Caudate nucleus (tissue), 63 donors: ENCODE measurements at places on chromosomes 5 and 9.

- DNase-seq = no peak
Measured at GRCh38 chr5:62778316-62779009, 199.8 kb downstream of the LRRC70 start.

DNA sequence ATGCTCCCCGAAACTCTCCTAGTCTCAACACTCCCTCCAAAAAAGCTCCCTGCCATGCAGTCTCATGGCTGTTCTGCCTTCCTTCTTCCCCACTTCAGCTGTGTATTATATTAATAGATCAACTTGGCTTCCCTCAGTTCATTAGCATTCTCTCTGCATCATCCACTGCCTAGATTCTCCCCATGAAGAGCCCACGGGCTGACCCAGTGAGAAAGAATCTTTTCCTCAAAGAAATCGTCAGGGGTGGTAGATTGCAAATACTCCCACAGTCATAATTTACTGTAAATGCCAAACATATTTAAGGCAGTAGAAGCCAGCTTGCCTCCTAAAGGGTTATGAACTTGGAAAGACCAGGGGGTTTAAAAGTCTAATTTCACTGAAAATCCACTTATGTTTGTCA is 33.5 kb downstream of the GNA14 start:
- DNase-seq = no peak

- no peak for DNase-seq
Measured at GRCh38 chr9:135718616-135719015, 16.6 kb downstream of the KCNT1 start.

- DNase-seq = no peak
Measured at GRCh38 chr5:143924311-143924978, 112.5 kb downstream of the HMHB1 start.

DNA sequence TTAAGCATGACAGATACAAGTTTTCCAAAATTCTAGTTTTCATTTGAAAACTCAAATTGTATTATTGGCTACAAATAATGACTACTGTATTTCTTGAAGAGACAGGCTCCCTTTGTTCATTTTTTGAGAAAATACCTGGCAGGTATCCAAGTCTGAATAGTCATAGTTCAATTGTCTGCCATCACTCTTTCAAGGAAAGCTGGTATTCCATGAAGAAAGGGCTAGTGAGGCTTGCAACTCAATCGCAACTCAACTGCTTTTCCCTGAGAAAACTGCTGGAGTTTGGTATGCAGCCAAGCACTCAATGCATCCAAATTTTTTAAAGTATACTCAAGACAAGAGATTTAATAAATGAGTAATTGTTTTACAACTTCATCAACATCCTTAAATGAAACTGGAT is 61.4 kb upstream of the TRIO start:
- DNase-seq = no peak

GRCh38 chr5:169610606-169611005 is 26.5 kb upstream of the DOCK2 start:
- DNase-seq = no peak

DNA sequence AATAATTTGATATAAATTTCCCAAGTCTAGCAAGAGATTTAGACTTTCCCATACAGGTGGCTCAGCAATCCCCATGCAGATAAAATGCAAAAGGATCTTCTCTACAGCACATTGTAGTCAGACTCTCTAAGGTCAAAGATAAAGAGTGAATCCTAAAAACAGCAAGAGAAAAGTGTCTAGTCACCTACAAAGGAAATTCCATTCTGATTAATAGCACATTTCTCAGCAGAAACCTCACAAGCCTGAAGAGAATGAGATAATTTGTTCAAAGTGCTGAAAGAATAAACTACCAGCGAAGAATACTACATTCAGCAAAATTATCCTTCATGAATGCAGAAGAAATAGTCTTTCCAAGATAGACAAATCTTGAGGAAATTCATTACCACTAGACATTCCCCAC is 493.3 kb downstream of the PRELID2 start:
- DNase-seq = no peak

GRCh38 chr5:122304471-122305215 is 7.4 kb upstream of the SNCAIP start:
- DNase-seq = no peak

GRCh38 chr9:14030375-14031059 is 283.4 kb downstream of the NFIB start:
- DNase-seq = no peak

DNA sequence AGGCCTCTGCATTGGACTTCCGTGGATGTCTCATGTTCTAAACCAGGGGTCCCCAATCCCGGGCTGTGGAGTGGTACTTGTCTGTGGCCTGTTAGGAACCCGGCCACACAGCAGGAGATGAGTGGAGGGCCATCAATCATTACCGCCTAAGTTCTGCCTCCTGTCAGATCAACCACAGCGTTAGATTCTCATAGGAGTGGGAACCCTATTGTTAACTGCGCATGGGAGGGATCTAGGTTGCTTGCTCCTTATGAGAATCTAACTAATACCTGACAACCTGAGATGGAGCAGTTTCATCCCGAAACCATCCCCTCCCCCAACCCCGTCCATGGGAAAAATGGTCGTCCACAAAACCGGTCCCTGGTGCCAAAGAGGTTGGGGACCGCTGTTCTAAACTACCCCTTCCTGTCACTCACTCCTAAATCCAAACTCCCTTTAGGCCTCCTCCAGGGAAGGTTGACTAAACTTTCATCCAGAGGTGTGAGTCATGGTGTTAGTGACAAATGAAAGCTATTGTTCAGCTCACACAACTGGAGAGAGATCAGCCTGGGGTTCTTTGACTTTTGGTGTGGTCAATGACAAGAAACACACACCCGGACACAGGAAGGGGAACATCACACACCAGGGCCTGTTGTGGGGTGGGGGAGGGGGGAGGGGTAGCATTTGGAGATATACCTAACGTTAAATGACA is 9.5 kb downstream of the KCNV2 start:
- DNase-seq = no peak

GRCh38 chr9:20361229-20361628 is 261.1 kb downstream of the MLLT3 start:
- no peak for DNase-seq

DNA sequence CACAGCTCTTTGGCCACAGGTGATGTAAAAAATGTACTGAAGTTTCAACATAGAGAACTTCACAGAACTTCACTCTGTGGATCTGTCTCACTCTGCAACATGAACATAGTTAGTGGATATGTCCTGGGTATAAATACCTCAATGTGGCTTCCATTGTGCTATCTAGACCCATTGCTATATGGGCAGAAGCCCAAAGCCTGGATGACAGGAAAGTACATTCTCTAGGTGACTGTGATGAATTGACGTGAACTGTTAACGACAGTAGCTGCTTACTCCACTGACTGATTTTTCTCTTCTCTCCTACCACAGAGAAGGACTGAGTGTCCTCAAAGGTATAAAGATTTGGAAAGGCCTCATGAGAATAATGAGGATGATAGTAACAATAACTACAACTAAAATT is 270.1 kb upstream of the FTMT start:
- no peak for DNase-seq

GRCh38 chr5:55481293-55481855 is 53.4 kb downstream of the PLPP1 start:
- no peak for DNase-seq

GRCh38 chr5:156261275-156261939 is 65.6 kb upstream of the SGCD start:
- DNase-seq = no peak

GRCh38 chr5:53908757-53909156 is 348.3 kb downstream of the NDUFS4 start:
- no peak for DNase-seq

- no peak for DNase-seq
Measured at GRCh38 chr9:34256987-34257585, 72.0 kb downstream of the KIF24 start.

- DNase-seq = no peak
Measured at GRCh38 chr5:144013816-144014215, 156.6 kb downstream of the YIPF5 start.

DNA sequence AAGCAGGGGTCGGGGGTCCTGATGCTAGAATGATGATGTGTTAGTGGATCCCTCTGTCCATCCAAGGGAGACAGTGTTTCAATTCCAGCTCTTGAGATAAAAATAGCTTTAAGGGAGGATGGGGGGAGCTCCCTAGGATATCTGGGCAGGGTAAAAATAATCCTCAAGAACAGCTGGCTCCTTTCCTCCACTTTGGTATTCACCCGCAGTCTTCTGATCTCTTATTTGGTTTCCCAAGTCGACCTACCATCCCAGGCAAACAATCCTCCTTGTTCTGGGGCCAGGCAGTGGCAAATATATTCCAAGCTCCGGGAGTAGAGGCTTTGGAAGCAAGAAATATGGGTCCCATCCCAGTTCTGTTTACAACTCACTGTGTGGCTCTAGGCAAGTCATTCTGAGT is 14.5 kb upstream of the COL27A1 start:
- DNase-seq = no peak

GRCh38 chr9:13607481-13608441 is 328.3 kb upstream of the MPDZ start:
- DNase-seq = no peak

DNA sequence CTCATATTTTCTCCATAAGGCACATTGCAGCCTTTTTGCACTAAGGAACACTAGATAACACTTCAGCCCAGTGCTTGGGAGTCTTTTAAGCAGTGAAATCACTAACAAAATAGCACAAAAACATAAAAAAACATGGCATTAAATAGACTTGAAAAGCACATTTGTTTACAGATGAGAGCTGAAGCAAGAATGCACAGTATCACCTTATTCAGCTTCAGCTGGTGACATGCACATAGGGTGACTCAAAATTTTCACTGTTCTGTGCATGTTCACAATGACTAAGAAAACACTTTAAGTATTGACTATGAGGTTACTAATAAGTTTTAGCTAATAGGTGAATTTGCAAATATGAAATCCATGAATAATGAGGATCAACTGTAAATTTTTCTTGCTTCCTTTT is 293.9 kb upstream of the TARS1 start:
- no peak for DNase-seq

GRCh38 chr5:179322071-179323025 is 22.9 kb downstream of the ADAMTS2 start:
- no peak for DNase-seq

GRCh38 chr5:155394727-155395126 is 381.2 kb downstream of the KIF4B start:
- no peak for DNase-seq

DNA sequence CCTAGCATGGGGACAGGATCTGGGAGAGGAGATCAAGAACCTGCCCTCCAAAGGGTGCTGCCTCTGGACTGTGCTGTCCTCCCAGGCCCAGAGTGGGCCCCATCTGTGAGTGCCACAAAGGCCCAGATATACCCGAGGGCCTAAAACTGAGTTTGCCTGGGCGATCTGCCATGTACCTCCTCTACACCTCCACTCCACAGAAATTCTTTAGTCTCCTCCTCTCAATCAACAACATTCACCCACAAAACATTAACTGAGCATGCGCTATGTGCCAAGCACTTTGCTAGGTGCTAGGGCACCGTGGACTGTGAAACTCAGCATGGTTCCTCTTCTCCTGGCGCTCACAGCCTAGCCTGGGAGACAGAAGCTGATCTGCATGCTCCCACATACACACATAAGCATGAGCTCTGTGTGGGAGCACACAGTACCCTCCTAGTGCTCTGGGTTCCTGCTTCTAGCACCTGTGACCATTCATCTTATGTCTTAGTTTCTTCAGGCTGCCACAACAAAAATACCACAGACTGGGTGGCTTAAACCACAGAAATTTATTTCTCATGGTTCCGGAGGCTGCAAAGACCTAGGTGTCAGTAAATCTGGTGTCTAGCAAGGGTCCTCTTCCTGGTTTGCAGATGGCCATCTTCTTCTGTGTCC is 82.0 kb upstream of the FSTL4 start:
- DNase-seq = no peak

DNA sequence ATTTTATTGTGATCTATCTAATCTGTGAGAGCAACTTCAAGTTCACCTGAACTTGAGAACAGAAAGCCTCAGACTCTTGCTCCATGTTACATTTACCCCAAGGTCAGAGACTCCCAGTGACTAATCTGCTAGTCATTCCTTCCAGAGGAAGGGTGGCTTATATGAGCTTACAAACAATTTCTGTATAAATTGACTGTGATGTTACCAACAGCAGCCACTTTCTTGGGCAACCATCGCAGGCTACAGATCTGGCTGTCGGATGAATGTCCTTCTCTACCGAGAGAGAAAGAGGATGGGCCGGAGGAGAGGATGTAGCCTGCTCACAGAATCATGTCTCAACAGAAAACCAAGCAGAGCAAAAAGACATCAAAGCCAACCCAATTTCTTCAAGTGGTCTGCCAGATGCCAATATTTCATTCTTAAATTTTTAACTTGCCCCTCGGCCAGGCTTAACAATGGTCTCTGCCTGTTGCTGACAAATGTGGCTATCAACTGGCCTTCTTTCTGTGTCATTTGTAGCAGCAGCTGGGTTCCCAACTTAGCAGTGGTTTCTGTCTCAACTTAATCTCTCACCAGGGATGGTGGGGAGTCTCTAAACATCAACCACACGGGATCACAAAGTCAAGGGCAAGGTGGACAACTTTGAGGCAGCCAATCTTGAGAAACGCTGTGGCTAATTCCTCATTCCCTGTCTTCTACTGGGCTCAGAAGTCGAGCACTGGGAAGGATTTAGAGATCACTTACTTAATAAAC is 81.3 kb downstream of the RAPGEF1 start:
- DNase-seq = no peak

DNA sequence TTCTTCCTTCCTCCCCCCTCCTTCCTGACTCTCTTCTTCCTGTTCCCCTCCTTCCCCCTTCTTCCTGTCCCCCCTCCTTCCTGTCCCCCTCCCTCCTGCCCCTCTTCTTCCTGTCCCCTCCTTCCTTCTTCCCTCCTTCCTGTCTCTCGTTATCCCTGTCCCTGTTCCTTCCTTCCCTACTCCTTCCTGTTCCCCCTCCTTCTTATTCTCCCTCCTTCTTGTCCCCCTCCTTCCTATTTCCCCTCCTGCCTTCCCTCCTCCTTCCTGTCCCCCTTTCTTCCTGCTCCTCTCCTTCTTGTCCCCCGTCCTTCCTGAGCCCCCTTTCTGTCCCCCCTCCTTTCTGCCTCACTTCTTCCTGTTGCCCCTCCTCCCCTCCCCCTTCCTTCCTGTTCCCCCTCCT is 70.6 kb downstream of the COL5A1 start:
- no peak for DNase-seq

- no peak for DNase-seq
Measured at GRCh38 chr5:178234121-178234749, 1.6 kb upstream of the PHYKPL start.
